ENCODE measurements at places on chromosomes 4 and X. TPM values are rescaled to one million over a fixed set of nuclear protein-coding genes. Genes with fewer than 3 reads are reported as not detected.

TMPRSS11B gene
- total RNA-seq, result 3.1 TPM

GRCh38 chr4:78293821-78294301 lies 236.7 kb downstream of the FRAS1 start:
- H3K4me1 ChIP-seq, result peaks cover 47% of the 10 kb centered on the region
- no peak for DNase-seq
- no peak overlapping the region for H3K4me3 ChIP-seq
- peaks cover 11% of the 10 kb centered on the region for H3K36me3 ChIP-seq
- no peak overlapping the region for H3K27ac ChIP-seq

GRCh38 chr4:135838889-135839288 lies 1637.3 kb upstream of the PABPC4L start:
- H3K36me3 ChIP-seq, result no peaks in the 10 kb centered on the region
- no peaks in the 10 kb centered on the region for H3K27me3 ChIP-seq
- H3K4me1 ChIP-seq, result peaks cover 11% of the 10 kb centered on the region
- no peak for DNase-seq
- H3K4me3 ChIP-seq, result no peak overlapping the region
- no peak overlapping the region for H3K27ac ChIP-seq

GRCh38 chr4:151402145-151402865 lies 6.7 kb upstream of the FHIP1A start:
- no peak overlapping the region for H3K4me3 ChIP-seq
- no peaks in the 10 kb centered on the region for H3K4me1 ChIP-seq
- DNase-seq, result no peak
- peaks cover 3% of the 10 kb centered on the region for H3K27me3 ChIP-seq

DNA sequence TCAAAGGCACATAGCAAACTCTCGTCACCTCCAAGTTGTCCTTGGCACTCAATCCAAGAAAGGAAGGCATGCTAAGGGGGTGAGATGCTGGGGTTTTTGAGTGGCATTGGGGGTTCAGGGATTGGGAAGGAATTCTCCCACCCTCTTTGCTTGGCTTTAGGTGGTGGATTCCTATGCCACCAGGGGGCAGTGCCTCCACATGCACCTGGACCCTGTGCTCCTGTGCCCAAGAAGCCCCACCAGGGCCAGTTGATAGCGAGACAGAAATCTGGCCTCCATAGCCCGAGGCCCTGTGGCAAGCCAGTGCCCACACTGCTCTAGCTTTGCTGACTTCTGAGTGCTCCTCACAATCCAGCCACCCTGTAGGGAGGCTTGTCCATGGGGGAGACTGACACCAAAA lies 2.0 kb upstream of the FATE1 start:
- no peak overlapping the region for H3K27ac ChIP-seq
- no peak overlapping the region for H3K4me3 ChIP-seq
- no peaks in the 10 kb centered on the region for H3K4me1 ChIP-seq
- DNase-seq, result no peak
